ENCODE measurements at places on chromosomes 2 and 18. TPM values are rescaled to one million over a fixed set of nuclear protein-coding genes. Genes with fewer than 3 reads are reported as not detected.

Gene PSMG2
- total RNA-seq, result 50.8 TPM

Gene CCBE1
- total RNA-seq, result 1.5 TPM

Gene REG3A
- not detected for total RNA-seq

Gene PCARE
- under 0.01 TPM for total RNA-seq

Gene MYO3B
- total RNA-seq, result not detected

Gene STPG4
- 0.09 TPM for total RNA-seq

Gene LBX2
- total RNA-seq, result 1.4 TPM

Gene POTEC
- not detected for total RNA-seq

Gene DSG3
- under 0.01 TPM for total RNA-seq

Gene FOXI3
- total RNA-seq, result not detected

Gene HOXD13
- total RNA-seq, result not detected

Gene SLC14A1
- total RNA-seq, result 0.09 TPM

Gene PTPRN
- not detected for total RNA-seq

Gene ARHGAP28
- 0.28 TPM for total RNA-seq

Gene POMC
- total RNA-seq, result 0.66 TPM

Gene SF3B6
- total RNA-seq, result 168 TPM

Gene KIF5C
- 0.09 TPM for total RNA-seq

Gene IGFBP5
- 52.9 TPM for total RNA-seq

Gene FNDC4
- total RNA-seq, result 30.1 TPM

Gene PFN4
- total RNA-seq, result 0.18 TPM
